ENCODE measurements at places on chromosomes 12 and 14.

DNA sequence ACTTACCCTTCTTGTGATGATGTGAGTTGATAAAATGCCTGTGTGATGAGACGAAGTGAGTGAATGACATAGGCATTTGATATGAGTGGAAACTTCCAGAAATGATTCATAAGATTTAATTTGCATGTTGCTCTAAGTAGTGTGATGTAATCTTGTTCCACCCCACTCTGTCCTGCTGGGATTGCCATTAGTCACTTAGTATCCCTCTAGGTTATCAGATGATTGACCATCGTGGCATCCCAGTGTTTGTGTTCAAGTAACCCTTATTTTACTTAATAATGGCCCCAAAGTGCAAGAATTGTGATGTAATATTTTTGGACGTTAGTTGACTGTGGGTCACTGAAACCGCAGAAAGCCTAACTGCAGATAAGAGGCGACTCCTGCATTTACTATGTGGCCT is 214.4 kb upstream of the DIO2 start:
- DNase-seq: no peak

DNA sequence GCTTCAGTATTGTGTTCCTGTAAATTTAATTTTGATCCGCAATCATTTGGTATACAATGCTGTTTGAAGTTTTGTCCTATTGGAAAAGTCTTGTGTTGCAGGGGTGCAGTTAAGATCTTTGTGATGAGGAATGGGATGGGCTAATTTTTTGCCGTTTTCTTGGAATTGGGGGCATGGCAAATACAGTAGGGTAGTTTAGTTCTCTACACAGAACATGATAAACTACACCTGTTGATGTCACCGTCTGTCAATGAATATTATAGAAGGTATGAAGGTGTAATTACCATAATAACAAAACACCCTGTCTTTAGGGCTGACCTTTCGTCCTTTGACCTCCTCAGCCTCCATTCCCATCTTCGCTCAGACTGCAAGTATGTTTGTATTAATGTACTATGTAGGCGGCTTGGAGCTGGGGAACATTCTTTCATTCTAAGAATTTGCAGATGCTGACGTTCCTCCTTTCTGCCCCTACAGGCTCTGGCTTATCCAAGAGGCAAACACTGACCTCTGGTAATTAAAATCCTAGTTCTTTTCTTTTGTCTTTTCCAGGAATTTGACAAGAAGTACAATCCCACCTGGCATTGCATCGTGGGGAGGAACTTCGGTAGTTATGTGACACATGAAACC is 1.7 kb downstream of the DYNLL1 start:
- no peak for DNase-seq

DNA sequence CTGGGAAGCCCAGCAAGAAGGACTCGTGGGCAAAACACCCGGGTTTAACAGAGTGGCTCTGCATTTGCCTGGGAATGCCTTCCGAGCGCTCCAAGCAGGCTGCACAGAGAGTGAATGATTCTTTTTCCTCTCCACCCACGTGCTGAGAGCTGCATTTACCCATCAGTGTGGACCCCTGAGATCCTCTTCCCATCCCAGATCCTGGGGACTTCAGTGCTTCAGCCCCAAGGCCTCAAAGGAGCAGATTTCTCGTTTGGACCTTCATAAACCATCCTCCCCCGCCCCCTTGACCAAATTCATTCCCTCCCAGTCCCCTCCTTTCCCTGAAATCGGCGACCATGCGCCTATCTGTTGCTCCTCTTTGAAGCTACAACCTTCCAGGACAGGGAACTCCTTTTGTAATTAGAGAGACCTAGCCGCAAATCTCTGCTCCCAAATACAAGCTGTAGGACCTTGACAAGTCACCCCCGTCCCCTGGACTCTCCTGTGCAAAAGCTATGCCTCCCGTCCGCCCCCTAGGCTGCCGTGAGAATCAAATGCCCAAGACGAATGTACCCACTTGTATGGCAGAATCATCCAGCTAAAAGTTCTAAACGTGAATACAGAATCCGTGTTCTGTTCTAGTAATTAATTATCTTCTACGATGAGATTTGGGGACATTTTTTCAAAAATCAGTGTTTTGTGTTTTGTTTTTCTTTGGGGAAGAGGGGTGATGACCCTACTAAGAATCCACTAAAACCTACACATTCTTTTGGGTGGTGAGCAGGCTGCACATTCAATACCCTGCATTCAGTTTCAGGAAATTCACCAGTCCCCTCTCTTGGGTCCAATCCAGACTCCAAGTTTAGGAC is 8.8 kb downstream of the TBX5 start:
- DNase-seq: no peak

DNA sequence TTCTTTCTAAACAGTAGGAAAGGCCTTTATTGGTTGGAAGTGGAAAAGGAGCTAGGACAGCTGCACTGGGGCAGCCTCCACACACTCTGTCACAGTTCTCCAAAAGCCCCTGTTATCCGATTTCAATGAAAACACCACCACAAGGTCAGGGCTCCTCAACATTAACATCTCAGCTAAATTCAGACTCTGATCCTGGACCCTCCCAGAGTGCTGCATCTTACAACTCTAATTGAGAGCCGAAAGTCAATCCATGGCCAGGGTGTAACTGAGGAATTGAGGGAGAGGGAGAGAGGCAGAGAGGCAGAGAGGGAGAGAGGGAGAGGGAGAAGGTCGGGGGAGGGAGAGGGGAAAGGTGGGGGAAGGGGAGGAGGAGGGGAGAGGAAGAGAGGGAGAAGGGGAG is 32.1 kb downstream of the DICER1 start:
- no peak for DNase-seq

DNA sequence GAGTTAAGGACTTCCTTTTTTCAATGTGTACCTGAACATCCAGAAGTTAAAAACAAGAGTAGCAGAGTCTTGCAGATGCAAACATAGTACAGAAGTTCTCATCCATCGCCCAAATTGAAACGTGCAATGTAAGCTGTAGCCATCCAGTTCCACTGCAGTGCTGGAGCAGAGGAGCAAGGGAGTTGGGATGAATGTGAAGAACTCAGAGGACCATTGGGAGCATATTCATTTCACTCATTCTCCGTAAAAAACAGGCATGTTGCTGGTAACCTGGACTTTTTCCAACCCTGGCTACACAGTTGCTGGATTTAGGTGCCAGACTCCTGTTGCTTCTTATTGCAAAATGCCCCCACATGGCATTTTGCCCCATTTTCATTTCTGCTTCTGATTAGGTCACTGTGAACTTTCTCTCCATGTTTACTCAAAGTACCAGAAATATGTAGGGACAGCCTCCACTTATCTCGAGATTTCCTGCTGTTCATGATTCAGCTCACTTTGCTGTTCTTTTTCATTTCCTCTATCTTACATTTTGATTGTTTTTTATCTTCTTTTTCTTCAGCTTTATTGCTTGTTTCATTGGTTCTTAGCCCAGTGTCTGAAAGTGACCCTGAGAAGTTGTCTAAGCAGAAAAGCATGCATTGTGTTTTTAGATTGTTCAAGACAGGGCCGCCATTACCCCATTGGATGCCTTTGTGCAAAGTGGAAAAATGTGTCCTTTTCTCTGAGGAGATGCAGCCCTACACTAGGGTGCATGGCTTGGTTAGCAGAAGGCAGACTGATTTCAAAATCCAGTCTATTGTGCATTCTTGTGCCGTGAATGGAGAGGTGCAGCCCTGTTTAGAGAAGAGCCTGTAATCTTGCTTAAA is 109.0 kb upstream of the AMIGO2 start:
- DNase-seq: no peak

DNA sequence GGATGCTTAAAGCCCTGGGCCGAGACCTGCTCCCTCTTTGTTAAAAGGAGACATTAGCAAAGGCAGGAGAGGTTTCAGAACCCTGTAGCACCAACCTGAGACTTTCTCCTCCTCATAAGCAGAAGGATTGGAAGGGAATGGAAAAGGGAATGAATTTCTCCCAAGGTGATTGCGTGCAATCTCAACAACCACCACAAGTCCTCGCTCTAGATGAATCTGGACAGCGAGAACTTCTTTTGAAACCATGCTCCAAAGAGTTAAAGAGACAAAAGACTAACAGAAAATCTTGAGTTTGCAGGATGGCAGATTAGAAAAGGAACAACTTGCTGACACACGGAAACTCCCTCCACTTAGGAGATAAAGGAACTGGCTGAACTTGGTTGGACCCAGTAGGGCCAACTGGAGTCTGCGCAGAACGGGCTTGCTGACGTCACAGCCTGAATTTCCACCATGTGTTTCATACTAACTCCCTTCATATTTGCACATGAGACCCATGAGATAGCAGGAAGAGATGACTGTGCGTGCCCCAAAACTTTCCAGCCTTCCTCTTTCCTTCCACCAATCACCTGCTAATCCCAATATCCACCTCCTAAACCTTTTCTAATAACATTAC is 137.0 kb downstream of the PTPN11 start:
- no peak for DNase-seq

- no peak for DNase-seq
Observed at GRCh38 chr14:93212432-93212831, 5.4 kb downstream of the UBR7 start.

GRCh38 chr14:105581551-105582341 is 55.4 kb downstream of the TMEM121 start:
- peak; percentile 80 for DNase-seq

DNA sequence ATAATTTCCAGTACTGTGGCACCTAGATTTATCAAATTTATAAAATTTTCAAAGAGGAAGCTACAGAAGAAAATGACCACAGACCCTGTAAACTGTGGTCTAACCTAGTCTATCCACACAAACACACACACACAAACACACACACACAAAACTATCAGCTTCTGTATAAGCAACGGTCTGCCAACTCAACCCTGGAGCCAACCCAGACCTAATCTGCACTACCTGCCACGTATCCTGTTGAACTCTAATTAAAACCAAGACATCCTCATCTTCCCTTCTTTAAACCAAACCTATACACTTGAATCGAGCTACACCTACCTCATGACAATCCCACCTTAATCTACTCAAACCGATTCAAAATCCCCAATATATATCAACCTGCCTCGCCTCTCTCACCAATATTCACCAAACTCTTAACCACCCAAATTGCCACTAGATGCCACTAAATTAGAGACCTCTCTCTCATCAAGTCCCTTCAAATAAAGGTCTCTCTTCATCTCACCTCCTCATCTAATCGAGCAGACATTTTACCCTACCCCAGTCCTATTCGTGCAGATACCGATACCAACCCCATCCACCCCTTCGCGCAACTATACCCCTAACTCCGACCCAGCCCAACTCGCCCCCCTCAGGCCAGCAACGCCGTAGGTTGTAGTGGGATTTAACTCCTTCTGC is 808 bp downstream of the ACIN1 start:
- DNase-seq: no peak

- DNase-seq: no peak
Observed at GRCh38 chr14:104968541-104969401, 9.4 kb downstream of the AHNAK2 start.

DNA sequence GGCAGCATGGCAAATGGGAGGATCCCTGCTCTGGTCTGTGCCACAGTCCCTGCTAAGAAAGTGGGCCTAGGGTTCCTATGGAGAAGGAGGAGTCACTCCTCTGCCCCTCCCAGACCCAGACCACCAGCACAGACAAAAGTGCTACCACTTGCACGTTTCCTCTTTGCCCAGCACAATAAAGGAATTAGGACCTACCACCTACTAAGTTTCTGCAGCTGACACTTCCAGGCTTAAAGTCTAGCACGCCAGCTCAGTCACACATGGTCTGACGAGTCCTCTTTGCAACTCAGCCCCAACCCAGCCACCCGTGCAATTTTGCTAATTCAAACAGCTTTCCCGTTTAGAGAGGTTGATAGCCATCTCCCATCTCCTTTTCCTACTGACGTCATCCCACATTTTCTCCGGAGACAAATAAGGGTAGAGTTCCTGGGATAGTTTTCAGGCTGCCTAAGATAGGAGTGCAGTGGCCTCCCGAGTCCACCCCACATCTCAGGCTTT is 66.2 kb upstream of the PTGR2 start:
- peak; percentile 65 for DNase-seq

DNA sequence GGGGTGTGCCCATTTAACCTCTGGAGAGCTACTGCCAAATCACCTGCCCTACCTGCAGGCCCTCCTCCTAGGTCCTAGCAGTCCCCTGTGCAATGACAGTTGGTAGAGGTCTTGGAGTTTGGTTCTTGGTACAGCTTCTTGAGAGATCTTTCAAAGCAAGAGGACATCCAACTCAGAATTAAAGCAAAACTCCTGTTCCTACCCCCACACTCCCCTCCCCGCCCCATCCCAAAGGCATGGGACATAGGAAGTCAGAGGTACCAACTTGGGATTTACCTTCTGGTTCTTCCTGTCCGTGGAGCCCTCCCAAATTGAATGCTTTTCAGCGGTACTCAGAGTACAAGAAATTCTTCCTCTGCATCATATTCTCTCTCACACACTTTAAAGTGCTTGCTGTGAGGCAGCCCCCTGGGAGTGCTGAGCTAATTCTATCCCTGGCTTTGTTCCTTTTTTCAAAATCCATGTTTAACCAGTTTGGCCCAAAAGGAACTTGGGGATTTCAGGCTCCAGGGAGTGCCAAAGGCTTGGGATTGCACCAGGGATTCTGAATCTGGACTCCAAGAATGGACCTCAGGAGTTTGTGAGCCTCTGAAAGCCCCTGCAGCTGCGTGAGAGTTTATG is 40.8 kb downstream of the GALNT16 start:
- no peak for DNase-seq

GRCh38 chr14:28242895-28243294 is 523.7 kb upstream of the FOXG1 start:
- DNase-seq: no peak

DNA sequence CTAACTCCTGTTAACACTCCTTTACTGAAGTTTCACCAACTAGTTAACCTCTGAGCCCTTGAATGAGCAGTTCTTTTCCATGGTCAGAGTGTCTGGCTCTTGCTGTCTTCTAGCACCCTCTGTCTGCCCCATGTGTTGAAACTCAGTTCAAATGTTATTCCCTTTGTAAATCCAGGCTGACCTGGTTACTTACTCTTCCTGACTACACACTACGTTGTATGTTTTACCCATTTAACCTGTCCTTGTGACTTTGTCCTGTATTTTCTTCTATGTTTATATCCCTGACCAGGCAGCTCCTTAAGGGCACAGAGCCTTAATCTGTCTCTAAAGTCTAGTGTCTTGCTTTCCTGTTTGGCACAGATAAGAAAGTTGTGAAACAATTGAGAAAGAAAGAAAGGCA is 389.0 kb upstream of the RPL10L start:
- no peak for DNase-seq

DNA sequence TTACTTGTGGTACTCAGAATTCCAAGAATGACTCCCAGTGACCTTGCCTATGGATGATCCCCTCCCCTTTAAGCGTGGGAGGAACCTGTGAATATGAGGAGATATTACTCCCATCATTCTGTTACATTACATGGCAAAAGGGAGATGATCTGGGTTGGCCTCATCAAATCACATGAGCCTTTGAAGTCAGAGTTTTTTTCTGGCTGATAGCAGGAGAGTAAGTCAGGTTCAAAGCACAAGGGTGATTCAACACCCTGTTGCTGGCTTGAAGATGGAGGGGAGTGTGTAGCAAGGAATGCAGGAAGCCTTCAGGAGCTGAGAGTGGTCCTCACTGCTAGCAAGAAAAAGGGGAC is 9.1 kb upstream of the MDM2 start:
- no peak for DNase-seq

- no peak for DNase-seq
Observed at GRCh38 chr12:71804505-71804904, 35.1 kb upstream of the TBC1D15 start.

GRCh38 chr12:46572644-46573346 is 200.2 kb upstream of the SLC38A2 start:
- DNase-seq: no peak
